ENCODE measurements at places on chromosomes 5 and 9. TPM values are rescaled to one million over a fixed set of nuclear protein-coding genes. Genes with fewer than 3 reads are reported as not detected.

Gene ARHGEF37
- 32.2 TPM for total RNA-seq

Gene KCNMB1
- 0.76 TPM for total RNA-seq

Gene ANKRD31
- 0.05 TPM for total RNA-seq

Gene PNPLA7
- 9.8 TPM for total RNA-seq

Gene PCDHA1
- total RNA-seq, result not detected

Gene NKD2
- total RNA-seq, result 4.4 TPM

Gene TAS2R1
- not detected for total RNA-seq

Gene PIP5K1B
- 60.6 TPM for total RNA-seq

Gene OR13C2
- not detected for total RNA-seq

Gene CNTLN
- 3.8 TPM for total RNA-seq

Gene CDH18
- total RNA-seq, result not detected

Gene HBEGF
- 20.2 TPM for total RNA-seq

Gene PCDHA12
- not detected for total RNA-seq

Gene CD74
- total RNA-seq, result 327 TPM

Gene PKD2L2
- total RNA-seq, result 0.81 TPM

Gene LAMC3
- total RNA-seq, result 0.22 TPM

Gene AJM1
- 8.6 TPM for total RNA-seq

Gene IPO11
- total RNA-seq, result 34.5 TPM

Gene LHX3
- not detected for total RNA-seq

Gene NME5
- 3.9 TPM for total RNA-seq

Gene FAF2
- 15.7 TPM for total RNA-seq

Gene SLC36A3
- total RNA-seq, result not detected

Gene RANBP3L
- total RNA-seq, result 0.49 TPM

Gene PCDHB8
- 2.2 TPM for total RNA-seq

Gene IRX2
- 7.3 TPM for total RNA-seq

Gene RASEF
- total RNA-seq, result 0.03 TPM

Gene CARD9
- 1.4 TPM for total RNA-seq

Gene FRRS1L
- total RNA-seq, result 1.8 TPM

Gene PCDHB14
- 4.1 TPM for total RNA-seq

Gene DDX46
- 27.6 TPM for total RNA-seq

Data from Right ventricle myocardium inferior (tissue), 1 donor.